Stimulated activated CD8-positive, alpha-beta memory T cell treated with anti-CD3 and anti-CD28 coated beads, Interleukin-7, amount 100 ng/mL, for 48 hours (primary cell): ENCODE measurements at places on chromosomes 6 and 20.

- DNase-seq, result no peak
Measured at GRCh38 chr6:38877721-38878120, 162.6 kb downstream of the DNAH8 start.

DNA sequence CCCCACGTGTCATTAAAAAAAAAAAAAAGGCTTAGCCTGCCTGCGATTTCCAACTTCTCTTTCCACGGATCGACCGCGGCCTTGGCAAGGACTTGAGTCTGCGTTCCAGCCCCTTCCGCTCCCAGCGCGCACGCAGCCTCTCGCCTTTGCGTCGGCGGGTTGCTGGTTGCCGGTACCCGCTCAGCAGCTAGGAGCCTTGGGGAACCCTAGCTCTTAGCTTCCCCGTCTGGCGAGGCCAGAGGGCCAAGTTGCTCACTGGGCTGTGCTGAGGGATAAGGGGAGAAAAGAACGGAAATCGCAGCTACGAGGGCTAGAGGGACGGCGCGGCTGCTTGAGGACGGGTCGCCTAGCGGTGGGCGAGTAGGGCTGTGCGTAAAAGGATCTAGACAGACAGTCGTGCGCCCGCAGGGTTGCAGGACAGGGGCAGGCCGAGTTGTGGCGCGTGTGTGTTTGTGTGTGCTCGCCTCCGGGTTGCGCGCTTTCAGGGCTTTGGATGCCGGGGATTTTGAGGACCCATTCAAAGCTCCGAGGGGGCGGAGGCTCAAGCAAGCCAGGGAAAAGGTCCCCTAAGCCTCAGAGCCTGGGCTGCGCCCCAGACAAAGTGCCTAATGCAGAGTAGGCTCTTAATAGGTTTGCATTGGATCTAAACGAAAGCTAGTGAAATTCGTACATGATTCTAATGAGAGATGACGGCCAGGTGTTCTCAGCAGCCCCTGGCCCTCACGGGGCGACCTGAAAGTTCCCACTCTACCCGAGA, 40.5 kb upstream of the OSTM1 start:
- no peak for DNase-seq

GRCh38 chr6:37556881-37557644, 57.4 kb upstream of the CCDC167 start:
- no peak for DNase-seq

DNA sequence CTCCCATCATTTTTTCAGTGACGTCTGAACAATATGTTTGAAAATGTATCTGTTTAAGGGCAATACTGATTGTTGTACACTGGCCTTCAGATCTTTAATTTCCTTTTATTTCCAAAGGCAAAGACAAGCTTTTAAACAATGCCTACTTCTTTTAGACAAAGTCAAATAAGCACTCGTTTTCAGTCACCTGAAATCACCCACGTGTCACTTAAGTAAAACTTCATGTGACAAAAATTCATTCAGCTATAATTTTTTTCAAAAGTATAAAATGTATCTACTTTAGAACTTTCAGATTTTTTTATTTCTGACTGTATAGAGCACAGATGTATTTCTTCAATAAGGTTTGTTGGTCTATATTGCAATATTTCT, 113.5 kb upstream of the BEND6 start:
- DNase-seq, result no peak

- no peak for DNase-seq
Measured at GRCh38 chr6:155103816-155104366, 108.8 kb downstream of the TIAM2 start.

DNA sequence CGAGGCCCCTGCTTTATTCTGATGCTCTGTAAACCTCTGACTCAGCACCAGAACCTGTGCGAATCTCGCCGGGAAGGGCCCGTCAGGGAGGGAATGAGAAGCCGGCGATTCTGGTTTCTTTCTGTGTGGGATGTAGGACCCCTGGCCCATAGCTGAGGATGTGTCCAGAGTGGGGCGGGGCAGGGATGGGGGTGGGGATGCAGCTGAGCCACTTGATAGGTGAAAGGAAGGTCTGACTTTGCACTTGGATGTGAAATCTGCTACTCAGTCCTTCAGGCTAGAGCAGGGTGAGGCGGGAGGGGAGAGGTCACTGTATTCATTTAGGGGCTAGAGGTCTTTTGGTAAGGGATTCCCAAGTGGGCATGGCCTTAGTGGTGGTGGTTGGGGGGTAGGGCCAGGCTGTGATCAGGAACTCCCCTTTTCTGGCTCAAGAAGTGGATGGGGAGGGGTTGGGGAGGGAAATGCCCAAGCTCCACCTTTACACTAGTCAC, 2.3 kb downstream of the TOX2 start:
- DNase-seq, result no peak

GRCh38 chr6:170032197-170032596, 258.7 kb downstream of the DLL1 start:
- DNase-seq, result no peak

DNA sequence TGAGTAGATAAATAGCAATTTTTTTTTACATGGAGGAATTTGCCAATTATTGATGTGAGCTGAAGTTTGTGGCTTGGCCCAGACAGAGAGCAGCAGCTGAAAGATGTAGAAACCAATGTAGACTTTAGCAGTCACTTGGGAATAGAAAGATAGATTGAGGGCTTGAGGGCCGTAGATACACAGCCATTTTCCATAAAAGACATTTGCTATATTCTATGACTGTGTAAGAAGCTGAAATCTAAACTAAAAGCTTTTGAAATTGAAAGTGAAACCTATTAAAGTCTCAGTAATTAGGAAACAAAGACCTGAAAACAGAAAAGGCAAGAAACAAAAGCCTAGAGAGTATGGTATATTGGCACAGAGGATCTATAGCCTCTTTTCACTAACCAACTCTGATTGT, 332.7 kb downstream of the CENPW start:
- no peak for DNase-seq

DNA sequence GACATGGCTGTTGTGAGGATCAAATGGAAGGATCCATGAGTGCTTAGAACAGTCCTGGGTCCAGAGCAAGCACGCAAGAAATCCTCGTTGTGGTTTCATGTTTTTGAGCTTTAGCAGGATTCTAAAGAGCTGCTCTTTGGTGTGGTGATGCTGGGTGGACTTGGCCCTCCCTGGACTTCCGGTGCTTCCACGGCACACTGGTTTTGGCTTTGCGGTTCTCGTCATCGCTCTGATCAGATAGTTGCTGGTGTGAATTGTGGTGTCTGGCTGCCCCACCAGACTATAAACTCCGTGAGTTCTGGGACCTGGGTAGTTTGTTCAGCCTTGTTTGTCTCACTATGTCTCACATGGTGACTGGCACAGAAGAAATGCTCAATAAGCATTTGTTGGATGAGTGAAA, 3.3 kb downstream of the HNF4A start:
- DNase-seq, result no peak

- no peak for DNase-seq
Measured at GRCh38 chr20:10076126-10077080, 41.6 kb downstream of the ANKEF1 start.

GRCh38 chr6:9621276-9621675, 793.6 kb downstream of the TFAP2A start:
- DNase-seq, result no peak
